ENCODE measurements at places on chromosomes 1 and 21. TPM values are rescaled to one million over a fixed set of nuclear protein-coding genes. Genes with fewer than 3 reads are reported as not detected.

FASLG gene
- not detected for total RNA-seq

- H3K4me3 ChIP-seq: no peak overlapping the region
- no peaks in the 10 kb centered on the region for H3K36me3 ChIP-seq
- peak overlapping the region; percentile 11 for H3K27ac ChIP-seq
- DNase-seq: no peak
- peaks cover 15% of the 10 kb centered on the region for H3K4me1 ChIP-seq
Measured at GRCh38 chr1:117231748-117232373, 21.1 kb upstream of the VTCN1 start.

GRCh38 chr1:228513236-228513900 lies 26.2 kb downstream of the RNF187 start:
- H3K27me3 ChIP-seq: peaks cover 93% of the 10 kb centered on the region
- no peaks in the 10 kb centered on the region for H3K4me1 ChIP-seq
- no peak overlapping the region for H3K4me3 ChIP-seq
- H3K27ac ChIP-seq: no peak overlapping the region
- no peak for DNase-seq

DNA sequence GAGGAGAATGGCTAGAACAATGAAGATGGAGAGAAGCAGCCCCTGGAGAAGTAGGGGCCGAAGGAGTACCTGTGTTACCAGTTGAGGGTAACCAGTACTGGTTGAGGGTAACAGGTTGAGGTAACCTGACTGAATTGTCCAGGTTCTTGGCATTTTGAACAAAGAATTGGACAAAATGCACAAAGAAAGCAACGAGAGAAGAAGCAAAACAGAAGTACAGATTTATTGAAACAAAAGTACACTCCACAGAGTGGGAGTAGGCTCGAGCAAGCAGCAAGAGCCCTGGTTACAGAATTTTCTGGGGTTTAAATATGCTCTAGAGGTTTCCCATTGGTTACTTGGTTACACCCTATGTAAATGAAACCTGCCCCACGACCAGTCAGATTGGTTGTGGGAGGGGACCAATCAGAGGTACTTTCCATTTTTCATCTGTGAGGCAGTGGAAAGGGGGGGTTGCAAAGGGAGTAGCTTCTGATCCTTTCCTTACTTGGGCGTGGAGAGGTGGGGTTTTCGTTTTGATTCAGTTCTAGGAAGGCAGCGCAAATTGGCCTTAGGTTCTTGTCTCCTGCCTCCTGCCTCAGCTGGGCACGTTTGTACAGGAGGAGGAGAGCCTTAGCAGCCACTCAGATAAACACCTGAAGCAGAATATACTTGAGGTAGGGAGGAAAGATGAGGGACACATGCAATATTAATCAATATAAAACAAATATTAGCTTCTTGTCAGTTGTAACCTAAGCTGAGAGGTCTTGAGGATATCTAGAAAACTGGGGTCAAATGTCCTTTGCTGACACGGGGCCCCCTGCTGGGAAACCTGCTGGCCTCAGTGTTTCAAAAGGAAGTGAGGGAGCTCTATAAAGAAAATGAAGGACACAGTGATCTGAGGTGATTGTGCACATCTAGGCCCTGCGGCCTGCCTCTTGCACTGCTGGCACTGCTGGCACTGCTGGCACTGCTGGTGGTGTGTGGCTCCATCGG lies 14.3 kb upstream of the LSM10 start:
- peaks cover 14% of the 10 kb centered on the region for H3K36me3 ChIP-seq
- peak overlapping the region; percentile 85 for H3K27ac ChIP-seq
- no peaks in the 10 kb centered on the region for H3K27me3 ChIP-seq
- no peak overlapping the region for H3K4me3 ChIP-seq

- H3K4me3 ChIP-seq: no peak overlapping the region
- no peak overlapping the region for H3K27ac ChIP-seq
- peaks cover 29% of the 10 kb centered on the region for H3K36me3 ChIP-seq
- peaks cover 8% of the 10 kb centered on the region for H3K4me1 ChIP-seq
- DNase-seq: no peak
Measured at GRCh38 chr1:246765521-246765920, 41.3 kb downstream of the SCCPDH start.

Data from neural crest cell (in vitro differentiated cells).